Memory B cell (primary cell): ENCODE measurements at places on chromosomes 6 and 20.

DNA sequence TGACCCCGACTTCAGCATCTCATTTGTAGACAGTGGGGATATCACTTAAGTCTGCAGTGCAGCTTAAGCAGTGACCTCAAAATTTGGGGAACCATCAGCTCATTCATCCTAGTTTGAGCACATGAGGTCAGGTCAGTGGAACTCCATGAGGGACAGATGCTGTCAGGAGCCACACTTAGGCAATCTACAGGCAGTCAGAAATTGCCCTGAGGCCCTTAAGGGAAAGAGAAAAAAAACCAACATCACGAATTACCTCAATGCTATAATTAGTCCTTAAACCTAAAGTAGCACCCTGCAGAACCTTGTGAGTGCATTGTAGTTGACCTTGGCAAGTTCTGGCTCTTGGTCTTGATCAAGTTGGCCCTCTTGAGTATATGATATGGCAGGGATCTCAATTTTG lies 21.1 kb downstream of the TMEM74B start:
- peaks cover 3% of the 10 kb centered on the region for H3K4me1 ChIP-seq
- H3K27me3 ChIP-seq, result no peaks in the 10 kb centered on the region
- H3K4me3 ChIP-seq, result no peak overlapping the region
- H3K36me3 ChIP-seq, result peaks cover 59% of the 10 kb centered on the region
- no peak overlapping the region for H3K27ac ChIP-seq
- DNase-seq, result no peak

DNA sequence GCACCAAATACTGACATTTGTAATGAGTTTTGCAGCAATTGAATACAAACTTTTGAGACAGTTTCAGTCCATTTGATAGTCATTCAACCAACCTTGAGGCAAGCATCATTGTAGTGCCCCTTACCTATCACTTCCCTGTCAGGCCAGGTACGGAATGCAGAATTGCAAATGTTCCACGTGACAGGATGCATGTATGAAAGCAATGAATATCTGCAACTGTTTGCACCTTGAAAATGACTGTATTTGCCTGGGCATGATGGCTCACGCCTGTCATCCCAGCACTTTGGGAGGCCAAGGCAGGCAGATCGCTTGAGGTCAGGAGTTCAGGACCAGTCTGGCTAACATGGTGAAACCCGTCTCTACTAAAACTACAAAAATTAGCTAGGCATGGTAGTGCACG lies 146.0 kb upstream of the SCGN start:
- H3K27ac ChIP-seq, result no peak overlapping the region
- no peaks in the 10 kb centered on the region for H3K27me3 ChIP-seq
- no peaks in the 10 kb centered on the region for H3K4me1 ChIP-seq
- peaks cover 3% of the 10 kb centered on the region for H3K36me3 ChIP-seq

DNA sequence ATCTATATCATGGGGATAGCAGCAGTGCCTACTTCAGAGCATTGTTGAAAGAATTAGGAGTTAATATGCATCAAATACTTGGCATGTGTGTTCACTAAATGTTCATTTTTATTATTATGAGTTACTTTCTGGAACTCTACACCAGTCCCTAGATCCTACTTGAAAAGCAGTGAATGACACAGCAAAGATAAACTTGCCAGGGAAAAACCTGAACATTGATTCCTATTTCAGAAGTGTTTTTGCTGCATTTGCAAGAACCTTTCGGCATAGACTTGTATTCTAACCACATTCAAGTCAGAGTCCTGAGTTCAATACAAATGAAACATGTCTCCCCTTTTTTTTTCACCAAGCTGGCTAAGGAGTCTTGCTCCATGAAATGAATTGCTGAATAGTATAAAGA lies 187.4 kb upstream of the TAB2 start:
- no peak overlapping the region for H3K27ac ChIP-seq
- H3K27me3 ChIP-seq, result no peaks in the 10 kb centered on the region
- no peaks in the 10 kb centered on the region for H3K36me3 ChIP-seq
- no peak for DNase-seq

- no peaks in the 10 kb centered on the region for H3K36me3 ChIP-seq
- no peak for DNase-seq
- H3K4me1 ChIP-seq, result no peaks in the 10 kb centered on the region
- H3K4me3 ChIP-seq, result no peak overlapping the region
Observed at GRCh38 chr20:9241721-9242427, 173.0 kb downstream of the PLCB4 start.

- no peak overlapping the region for H3K27ac ChIP-seq
- H3K4me1 ChIP-seq, result no peaks in the 10 kb centered on the region
- peaks cover 9% of the 10 kb centered on the region for H3K36me3 ChIP-seq
- no peaks in the 10 kb centered on the region for H3K27me3 ChIP-seq
- DNase-seq, result no peak
- no peak overlapping the region for H3K4me3 ChIP-seq
Observed at GRCh38 chr6:151087861-151088598, 151.7 kb upstream of the AKAP12 start.

DNA sequence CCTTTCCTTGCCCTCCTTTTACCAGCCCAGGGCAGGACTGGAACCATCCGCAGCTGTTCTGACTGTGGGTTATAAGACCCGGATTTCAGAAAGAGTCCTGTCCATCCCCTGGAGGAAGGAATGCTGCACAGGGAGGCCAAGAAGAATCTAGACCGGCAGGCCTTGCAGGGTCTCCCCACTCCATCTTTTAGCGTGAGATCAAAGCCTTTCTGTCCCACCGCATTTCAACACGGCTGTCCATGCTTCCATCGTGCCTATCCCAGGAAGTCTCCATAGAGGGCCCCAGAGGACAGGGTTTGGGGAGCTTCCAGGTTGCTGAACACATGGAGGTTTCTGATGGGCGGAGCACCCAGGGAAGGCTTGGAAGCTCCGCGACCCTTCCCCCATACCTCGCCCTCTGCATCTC lies 79.3 kb upstream of the AGPAT4 start:
- no peak overlapping the region for H3K27ac ChIP-seq
- no peak overlapping the region for H3K4me3 ChIP-seq
- no peaks in the 10 kb centered on the region for H3K27me3 ChIP-seq
- peaks cover 7% of the 10 kb centered on the region for H3K4me1 ChIP-seq
- DNase-seq, result no peak
- peaks cover 3% of the 10 kb centered on the region for H3K36me3 ChIP-seq

DNA sequence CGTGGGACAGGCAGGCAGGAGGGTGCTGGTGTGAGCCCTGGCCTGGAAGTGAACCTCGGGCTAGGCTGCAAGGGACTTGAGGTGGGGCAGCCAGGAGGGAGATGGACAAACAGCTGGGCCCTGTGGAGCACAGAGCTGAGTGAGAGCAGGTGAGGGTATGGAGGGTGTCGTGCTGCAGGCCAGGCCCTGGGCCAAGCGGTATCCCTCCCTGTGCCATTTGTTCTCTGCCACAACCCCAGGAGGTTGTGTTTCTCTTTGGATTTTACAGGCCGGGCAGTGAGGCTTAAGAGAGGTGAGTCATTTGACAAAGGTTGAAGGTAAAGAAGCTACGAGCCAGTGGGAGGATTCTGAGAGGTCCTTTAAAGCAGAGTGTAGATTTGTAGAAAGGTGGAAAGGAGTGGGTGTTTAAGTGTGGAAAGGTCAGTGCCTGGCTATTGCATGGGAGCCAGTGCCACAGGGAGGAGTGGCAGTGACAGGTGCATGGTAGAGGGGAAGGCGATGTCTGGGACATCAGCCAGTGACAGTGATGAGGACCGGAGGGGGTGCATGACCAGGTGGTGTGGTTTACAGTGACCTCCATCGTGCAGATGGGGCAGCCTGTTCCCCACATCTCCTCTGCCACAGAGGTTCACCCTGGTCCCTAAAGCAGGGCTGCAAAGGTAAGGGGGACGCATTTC lies 39.8 kb downstream of the GMPR start:
- H3K27ac ChIP-seq, result no peak overlapping the region
- H3K36me3 ChIP-seq, result no peaks in the 10 kb centered on the region
- no peak for DNase-seq
- peaks cover 7% of the 10 kb centered on the region for H3K4me1 ChIP-seq
- H3K27me3 ChIP-seq, result peaks cover 19% of the 10 kb centered on the region
- no peak overlapping the region for H3K4me3 ChIP-seq

GRCh38 chr20:43431134-43431519 lies 26.6 kb upstream of the SRSF6 start:
- H3K4me1 ChIP-seq, result peaks cover 5% of the 10 kb centered on the region
- peaks cover 17% of the 10 kb centered on the region for H3K27me3 ChIP-seq
- no peak for DNase-seq
- no peaks in the 10 kb centered on the region for H3K36me3 ChIP-seq
- no peak overlapping the region for H3K27ac ChIP-seq
